ENCODE measurements at places on chromosomes 7 and 10.
A peak's percentile ranks its signal among the peaks of the same experiment; 100 is the strongest.

- peak; percentile 89 for DNase-seq
Observed at GRCh38 chr7:103074519-103075336, at the start of the genes ARMC10 and FBXL13. ARMC10 (plus strand) TSS chr7:103075140; CDS start chr7:103075273, 133 bp downstream. FBXL13 (minus strand) TSS chr7:103074796.

DNA sequence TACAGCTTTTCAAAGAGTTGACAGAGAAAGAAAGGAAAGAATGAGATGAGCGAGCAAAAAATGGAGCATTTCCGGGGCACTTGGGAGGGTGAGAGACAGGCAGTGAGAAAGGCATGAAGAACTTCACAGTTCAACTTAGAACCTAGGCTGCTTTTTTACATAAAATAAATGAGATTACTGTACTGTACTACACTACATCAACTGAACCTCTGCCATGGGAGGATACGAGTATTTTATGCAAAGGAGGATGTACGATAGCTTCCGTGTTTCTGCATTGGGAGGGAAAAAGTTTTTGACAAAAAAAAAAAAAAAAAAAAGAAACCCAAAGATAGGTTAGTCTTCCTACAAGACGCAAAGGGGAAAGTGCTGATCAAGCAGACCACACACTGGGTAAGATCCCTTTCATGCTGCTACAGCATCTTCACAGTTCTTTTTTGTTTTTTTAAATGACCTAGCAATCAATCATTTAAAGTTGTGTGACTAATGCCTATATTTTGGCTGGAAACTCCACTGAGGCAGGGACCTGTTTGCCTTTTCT lies 88.0 kb downstream of the RAPGEF5 start:
- no peak for DNase-seq

- no peak for DNase-seq
Observed at GRCh38 chr7:40833888-40834234, 699.1 kb downstream of the SUGCT start.

DNA sequence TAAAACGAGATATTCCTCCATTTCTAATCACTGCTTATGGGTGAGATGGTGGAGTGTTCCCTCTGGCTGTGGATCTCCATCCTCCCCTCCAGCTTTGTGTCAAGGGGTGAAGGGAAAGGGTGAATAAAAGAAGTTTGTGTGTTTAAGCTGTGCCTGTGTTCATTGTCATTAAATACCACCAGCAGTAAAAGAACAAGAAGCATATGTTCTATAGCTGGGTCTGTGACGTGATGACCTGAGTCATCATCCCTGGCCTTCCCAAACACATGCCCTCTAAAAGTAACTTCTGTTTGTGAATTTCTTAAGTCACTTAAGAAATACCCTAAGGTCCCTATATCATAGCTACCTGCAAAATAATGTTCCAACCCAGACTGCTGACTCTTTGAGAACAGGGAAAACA lies 104.9 kb downstream of the PPP1R17 start:
- DNase-seq = no peak

DNA sequence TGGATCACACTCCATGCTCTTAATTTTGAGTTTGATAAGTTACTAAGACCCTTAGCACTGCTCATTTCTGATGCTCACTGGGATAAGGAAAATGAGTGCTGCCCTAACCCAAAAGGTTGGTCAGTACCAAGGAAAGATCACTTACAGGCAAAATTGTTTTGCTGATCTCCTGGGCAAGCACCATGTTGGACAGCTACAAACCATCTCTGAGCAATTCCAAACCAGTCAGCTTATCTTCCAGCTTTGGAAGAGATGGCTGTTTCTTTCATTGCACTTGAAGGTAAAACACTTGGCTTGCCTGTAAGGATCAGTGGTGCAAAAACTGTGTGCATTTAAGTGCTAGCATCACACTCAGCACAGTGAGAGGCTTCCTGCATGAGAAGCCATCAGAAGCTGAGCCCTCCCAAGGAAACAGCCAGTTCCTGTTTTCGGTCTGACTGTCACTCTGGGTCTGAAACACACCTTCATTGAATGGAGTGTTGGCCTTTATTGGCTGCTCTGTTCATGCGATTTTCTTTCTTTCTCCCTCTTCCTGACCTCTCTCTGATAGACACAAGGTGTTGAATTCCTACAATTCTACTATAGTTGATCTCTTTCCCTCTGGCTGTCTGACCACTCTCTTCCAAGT lies 126.4 kb upstream of the GHITM start:
- DNase-seq = no peak

GRCh38 chr7:98202367-98203195 lies 8.7 kb upstream of the BHLHA15 start:
- peak; percentile 10 for DNase-seq

GRCh38 chr10:92997620-92998019 lies 63.0 kb upstream of the CYP26C1 start:
- DNase-seq = no peak

All from stimulated activated CD4-positive, alpha-beta T cell treated with anti-CD3 and anti-CD28 coated beads, Interleukin-1b, Interleukin-23, amount 100 ng/mL, for 1 hour (primary cell).